ENCODE measurements at places on chromosomes 4 and X. TPM values are rescaled to one million over a fixed set of nuclear protein-coding genes. Genes with fewer than 3 reads are reported as not detected.

The EXOC1L gene
- total RNA-seq: not detected

The TMEM47 gene
- total RNA-seq: 128 TPM

The NPY1R gene
- under 0.01 TPM for total RNA-seq

The TRAPPC2 gene
- total RNA-seq: 13.9 TPM

The FDCSP gene
- not detected for total RNA-seq

Data from fibroblast of lung (primary cell).